ENCODE measurements at places on chromosomes 2 and 18.

DNA sequence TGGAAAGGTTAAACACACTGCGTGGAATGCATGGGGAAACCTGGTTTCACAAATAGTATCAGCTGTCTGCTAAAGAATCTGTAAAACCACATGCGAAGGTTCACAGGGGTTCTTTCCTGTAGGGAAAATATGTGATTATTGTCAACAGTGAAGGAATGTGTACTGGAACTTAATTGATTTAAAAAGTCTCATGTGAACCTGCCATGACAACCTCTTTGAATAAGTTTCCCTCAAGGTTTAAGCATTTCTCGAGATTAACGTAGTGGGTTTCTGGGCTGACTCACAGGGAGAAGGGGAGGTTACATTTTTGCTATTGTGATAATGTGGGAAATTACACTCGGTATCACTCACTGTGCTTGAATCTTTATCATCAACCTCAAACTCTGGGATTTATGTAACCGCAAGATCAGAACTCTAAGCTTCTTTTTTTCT lies 28.2 kb upstream of the IL1R1 start:
- DNase-seq, result no peak

GRCh38 chr2:64404743-64405142 lies 49.2 kb upstream of the LGALSL start:
- no peak for DNase-seq

GRCh38 chr2:149561309-149561926 lies 26.2 kb downstream of the MMADHC start:
- DNase-seq, result peak; percentile 6

GRCh38 chr2:232674491-232674890 lies 22.6 kb upstream of the GIGYF2 start:
- no peak for DNase-seq

DNA sequence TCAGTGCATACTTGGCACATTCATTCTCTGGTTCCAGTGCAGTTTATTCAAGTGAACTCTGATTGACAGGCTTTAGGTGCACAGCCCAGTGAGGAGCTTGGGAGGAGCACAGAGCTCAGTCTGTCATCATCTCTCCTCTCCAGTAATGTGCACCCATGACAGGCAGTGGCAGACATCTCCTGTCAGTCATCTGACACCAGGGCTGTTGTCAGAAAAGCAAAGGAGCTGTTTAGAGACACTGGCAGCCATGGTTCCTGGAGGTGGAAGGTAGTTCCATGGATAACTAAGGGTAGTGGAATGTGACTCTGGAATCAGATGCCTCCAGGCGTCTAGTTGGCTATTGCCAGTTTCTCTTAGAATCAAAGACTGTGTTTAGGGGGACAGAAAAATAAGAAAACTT lies 308.8 kb downstream of the DCDC2C start:
- DNase-seq, result no peak

DNA sequence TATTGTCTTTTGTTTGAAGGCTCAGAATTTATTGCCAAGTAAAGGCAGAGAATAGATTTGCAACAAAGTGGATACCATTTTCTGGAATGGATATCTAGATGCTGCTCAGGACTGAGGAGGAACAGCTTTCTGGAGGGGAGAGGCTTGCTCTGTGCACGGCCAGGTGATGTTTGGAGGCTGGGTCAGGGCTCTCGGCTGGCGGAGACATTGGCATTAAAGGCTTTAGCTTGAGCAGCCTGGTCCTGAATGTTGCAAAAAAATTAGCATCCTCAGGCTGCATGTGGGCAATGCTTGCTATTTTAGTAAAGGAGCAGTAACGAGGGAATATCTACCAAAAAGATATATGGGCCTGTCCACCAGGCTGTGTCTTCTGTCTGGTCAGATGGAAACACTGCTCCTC lies 20.4 kb downstream of the RNF144A start:
- no peak for DNase-seq

DNA sequence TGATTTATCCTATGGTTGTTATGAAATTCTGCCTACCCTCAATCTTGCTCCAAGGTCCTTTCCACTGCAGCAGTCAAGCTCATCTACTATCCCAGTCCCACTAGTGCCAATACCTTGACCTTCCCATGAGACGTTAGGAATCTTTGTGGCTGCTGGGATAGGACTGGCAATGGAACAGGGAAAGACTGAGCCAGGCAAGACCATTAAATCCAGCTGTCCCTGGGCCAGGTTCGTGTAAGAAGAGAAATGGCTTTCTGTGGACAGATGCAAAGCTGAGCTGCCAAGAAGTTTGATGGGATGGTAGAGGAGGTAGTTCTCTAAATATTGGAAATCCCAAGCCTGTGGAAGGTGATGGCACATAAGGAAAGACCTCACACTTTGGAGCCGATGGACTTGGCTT lies 50.1 kb upstream of the TMEM17 start:
- DNase-seq, result no peak

GRCh38 chr2:136351684-136352083 lies 233.7 kb upstream of the CXCR4 start:
- DNase-seq, result no peak

DNA sequence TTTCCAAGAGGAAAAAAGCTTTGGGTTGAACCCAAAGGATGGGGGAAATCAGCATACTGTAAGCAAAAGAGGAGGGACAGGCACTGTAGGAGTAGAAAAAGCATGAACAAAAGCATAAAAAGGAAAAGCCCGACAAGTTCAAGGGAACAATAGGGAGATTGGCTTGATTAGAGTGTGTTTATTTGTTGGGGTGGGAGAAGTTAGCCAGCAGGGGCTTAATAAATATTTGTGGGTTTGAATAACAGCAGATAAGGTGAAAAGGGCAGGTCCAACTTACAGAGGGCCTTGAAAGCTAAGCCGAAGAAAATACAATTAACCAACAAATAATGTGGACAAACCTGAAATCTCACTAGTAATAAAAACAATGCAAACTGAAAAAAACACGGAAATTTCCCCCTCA lies 126.7 kb downstream of the THADA start:
- no peak for DNase-seq

- DNase-seq, result no peak
Observed at GRCh38 chr18:48566589-48566988, 27.8 kb downstream of the CTIF start.

GRCh38 chr2:208047840-208048239 lies 22.5 kb upstream of the PLEKHM3 start:
- no peak for DNase-seq

DNA sequence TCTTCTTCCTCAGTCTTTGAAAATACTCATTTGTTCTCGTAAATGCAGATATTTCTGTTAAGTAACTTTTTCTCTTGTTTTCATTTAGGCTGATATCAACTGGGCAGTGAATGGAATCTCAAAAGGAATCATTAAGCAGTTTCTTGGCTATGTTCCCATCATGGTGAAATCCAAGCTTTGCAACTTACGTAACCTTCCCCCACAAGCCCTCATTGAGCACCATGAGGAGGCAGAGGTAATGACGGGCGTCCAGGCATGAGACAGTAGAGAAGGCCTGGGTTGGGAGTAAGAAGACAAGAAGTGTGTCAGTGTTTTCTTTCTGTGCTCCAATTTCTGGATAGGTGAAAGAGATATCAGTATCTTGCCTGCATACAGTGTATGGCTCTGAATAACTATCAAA lies 5.1 kb downstream of the POLR1B start:
- DNase-seq, result no peak

GRCh38 chr18:9958861-9959399 lies 45.1 kb downstream of the VAPA start:
- no peak for DNase-seq

DNA sequence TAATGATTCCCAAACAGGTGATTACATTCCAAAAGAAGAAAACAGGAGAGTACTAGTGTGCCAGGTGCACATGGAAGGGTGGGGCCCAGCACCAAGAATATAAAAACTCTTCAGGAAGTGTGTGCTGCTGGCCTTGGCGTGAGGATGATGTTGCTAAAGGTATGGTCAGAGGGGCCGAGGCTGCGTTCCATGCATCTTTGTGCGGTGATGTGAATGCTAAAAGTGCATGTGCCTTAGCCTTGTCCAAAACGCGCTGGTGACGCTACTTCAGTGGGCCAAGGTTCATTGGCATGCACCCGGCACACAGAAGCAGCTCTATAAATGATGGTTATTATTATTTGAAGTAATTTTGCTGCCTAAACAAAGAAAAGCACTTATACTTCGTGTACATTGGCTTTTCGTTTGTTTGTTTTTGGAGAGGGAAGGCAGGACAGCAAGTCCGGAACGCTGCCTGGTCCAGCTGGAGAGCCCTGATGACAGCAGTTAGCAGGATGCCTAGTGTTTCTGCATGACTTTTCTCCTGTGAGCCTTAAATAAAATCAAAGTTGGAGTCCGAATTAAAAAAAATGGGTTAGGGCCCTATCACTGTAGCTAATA lies 2.9 kb downstream of the ALKAL2 start:
- no peak for DNase-seq

GRCh38 chr2:18262601-18263000 lies 297.9 kb downstream of the RDH14 start:
- DNase-seq, result no peak

- DNase-seq, result no peak
Observed at GRCh38 chr18:8020132-8020846, 453.2 kb downstream of the PTPRM start.

- no peak for DNase-seq
Observed at GRCh38 chr2:211875488-211875887, 663.1 kb downstream of the ERBB4 start.

- DNase-seq, result no peak
Observed at GRCh38 chr2:180495606-180496005, 484.8 kb upstream of the UBE2E3 start.

- DNase-seq, result no peak
Observed at GRCh38 chr2:66701656-66702055, 266.7 kb downstream of the MEIS1 start.

- no peak for DNase-seq
Observed at GRCh38 chr18:30676053-30676480, 366.5 kb downstream of the DSC3 start.

DNA sequence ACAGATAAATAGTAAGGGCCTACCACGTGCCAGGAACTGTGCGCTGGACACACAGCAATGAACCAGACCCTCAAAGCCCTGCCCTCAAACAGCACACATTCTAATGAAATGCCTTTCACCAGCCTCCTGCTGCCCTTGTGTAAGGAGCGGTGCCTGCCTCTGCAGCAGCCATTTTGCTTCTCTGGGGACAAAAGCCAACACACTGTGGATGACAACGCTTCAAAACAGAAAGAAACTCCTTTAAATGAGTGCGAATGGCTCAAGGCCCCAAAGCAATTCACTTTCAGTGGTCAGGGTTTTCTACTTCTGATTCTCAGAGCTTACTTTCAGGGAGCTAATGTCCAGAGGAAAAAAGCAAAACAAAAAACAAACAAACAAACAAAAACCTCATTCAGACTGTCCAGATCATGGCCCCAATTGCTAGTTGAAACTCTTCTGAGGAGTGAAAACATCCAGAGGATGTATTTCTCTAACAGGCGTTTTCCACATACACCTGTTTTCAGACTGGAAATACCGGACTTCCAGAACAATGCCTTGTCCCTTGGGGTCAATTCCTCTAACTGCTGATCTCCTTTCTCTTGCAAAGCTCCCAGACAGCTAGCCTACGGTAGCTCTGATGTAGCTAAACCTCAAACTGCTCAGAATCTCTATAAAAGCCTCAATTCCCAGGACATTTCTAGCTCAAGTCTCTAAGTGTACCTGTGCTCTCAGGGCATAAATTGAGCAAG lies 323.3 kb upstream of the ZNF521 start:
- no peak for DNase-seq

GRCh38 chr2:60413069-60413813 lies 140.2 kb downstream of the BCL11A start:
- DNase-seq, result no peak

DNA sequence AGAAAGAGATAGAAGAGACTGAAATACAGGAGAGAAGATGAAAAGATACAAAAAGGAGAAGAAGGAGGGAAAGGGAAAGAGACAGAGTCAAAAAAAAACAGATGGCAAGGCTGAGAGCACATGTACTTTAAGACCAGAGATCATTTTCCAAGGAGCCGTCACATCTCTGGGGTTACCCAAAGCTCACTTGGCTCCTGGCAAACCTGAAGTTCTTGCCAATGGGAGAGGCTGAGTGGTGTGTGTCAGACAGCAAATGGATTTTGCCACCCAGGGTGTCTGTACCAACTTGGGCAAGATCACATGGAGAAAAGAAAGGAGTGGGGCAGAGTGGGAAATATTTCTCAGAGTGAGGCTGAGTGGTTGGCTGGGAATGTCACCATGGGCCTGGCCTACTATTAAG lies 219.3 kb upstream of the TNP1 start:
- no peak for DNase-seq

GRCh38 chr2:71496156-71496770 lies 42.9 kb downstream of the DYSF start:
- DNase-seq, result no peak

- no peak for DNase-seq
Observed at GRCh38 chr18:41938445-41938844, 16.6 kb upstream of the PIK3C3 start.

- DNase-seq, result no peak
Observed at GRCh38 chr18:23703987-23704384, 14.7 kb downstream of the LAMA3 start.

- peak; percentile 86 for DNase-seq
Observed at GRCh38 chr2:156399950-156400705, 36.1 kb upstream of the GPD2 start.

- peak; percentile 73 for DNase-seq
Observed at GRCh38 chr2:172172513-172173173, 69.9 kb upstream of the DLX2 start.

- no peak for DNase-seq
Observed at GRCh38 chr2:144460727-144461307, 59.1 kb downstream of the ZEB2 start.

- DNase-seq, result no peak
Observed at GRCh38 chr2:209321581-209321980, 102.3 kb upstream of the MAP2 start.

DNA sequence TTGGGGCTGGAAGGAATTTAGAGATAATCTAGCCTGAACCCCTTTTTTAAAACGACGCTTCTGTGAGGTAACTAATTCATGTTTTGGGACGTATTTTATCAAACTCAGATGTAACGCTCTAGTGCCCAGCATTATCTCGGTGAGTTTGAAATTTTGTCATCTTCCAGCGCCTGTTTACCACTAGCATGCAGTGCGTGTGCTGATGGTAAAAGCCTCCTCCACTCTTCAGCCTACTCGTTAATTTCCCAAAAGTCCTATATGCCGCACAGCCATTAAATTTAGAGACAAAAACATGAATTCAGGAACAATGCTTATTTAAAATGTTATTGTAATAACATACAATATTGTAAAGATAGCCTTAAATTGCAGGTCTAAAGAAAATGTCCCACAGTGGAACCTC lies 2.8 kb downstream of the ZCCHC2 start:
- peak; percentile 21 for DNase-seq

DNA sequence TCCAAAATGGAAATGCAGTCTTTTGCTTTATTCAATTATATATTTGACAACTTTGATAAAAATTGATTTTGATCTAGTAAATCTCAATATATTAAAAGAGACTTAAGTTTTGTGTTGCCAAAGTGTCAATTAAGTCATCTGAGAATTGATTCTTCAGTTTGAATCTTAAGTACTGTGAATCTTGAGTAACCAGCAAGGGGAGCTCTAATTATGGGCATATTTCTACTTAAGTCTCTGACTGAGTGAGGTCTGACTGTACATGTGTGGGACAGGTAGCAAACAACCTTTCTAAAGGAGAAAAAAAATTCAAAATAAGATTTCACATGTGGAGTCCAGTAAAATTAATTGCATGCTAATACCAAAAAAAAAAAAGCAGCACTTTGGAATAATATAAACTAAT lies 503.7 kb upstream of the SLC8A1 start:
- DNase-seq, result no peak

GRCh38 chr2:36405183-36405582 lies 49.6 kb downstream of the CRIM1 start:
- no peak for DNase-seq

GRCh38 chr2:109254174-109254904 lies 125.3 kb downstream of the SH3RF3 start:
- DNase-seq, result no peak

- DNase-seq, result no peak
Observed at GRCh38 chr2:220432645-220433044, 805.2 kb downstream of the SLC4A3 start.
